ENCODE measurements at places on chromosomes 12 and 14. TPM values are rescaled to one million over a fixed set of nuclear protein-coding genes. Genes with fewer than 3 reads are reported as not detected.

- peak; percentile 93 for DNase-seq
These were observed 33.9 kb upstream of the RASSF8 start for GRCh38 chr12:25924491-25925001.

GRCh38 chr12:124678421-124678893 lies 111.0 kb upstream of the NCOR2 start:
- DNase-seq: no peak

DNA sequence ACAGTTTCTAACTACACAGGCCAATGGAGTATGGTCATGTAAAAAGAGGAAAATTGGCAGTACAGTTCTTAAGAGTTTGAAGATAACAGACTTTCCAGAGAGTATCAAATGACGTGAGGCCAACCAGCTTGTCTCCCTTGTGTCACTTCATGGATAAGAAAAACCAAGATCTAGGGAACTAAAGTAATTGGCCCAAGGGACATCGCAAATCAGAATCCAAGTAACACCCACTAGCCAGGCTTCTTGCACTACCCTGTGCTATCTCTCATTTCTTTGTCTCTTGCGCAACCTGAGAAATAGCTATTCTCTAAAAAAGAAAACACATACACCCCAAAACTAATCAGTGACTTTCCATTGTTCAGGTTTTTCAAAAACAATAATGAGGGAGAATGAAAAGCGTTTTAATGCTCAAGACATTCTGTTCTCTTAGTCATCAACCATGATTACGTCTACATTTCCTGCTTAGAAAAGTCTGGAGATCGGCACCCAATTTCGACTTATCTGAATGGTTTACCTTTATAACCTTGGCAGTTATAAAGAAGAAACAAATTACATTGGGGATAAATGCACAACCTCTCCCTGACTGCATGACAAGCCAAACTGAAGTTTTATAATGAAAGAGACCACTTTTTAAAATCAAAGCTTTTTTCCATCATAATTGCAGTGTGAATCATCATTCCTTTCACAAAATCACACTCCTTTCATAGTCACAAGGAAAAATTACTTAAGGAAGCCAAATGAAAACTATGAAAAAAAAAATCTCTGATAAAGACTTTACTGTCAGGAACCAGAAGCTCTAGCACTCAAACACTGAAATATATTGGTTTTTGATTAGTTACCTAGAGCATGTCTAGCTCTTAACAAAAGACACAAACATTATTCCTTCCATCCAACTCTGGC lies 42.1 kb downstream of the TMTC1 start:
- peak; percentile 89 for DNase-seq

DNA sequence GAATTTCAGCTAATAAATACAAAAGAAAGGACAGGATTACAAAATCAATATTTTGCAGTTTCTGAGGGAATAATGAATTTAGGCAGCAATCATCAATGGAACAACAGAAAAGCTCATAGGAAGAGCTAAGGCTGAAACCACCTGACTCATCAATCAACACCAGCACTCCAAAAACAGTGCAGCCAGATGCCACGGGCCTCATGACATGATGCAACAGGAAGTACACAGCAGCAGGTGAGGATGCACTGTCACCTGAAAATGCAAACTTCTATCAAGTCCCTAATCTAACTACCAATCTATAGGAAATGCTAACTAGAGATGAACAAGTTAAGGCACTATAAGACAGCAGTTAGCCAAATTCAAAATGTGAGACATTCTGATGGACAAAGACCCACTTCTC lies 21.7 kb downstream of the GNS start:
- no peak for DNase-seq

DNA sequence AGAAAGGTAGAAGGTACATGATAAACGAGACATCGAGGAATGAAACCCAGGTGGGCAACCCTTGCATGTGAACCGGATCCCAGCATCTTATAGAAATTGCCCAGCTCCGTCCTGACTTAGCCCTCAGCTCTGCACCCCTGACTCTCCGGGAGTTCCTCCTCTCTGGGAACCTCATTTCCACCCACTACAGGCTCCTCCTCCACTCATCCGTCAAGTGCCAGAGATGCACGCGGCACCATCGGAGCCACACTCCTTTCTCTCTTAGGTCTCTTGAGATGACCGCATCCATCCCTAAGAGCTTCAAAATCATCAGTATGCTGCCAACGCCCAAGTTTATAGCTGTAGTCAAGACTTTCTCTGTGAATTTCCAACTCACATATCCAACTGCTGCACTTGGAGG lies 84.7 kb downstream of the TTC7B start:
- DNase-seq: no peak

GRCh38 chr14:101713621-101714349 lies 47.7 kb upstream of the PPP2R5C start:
- DNase-seq: no peak

- DNase-seq: no peak
These were observed 278.3 kb downstream of the AKAP6 start for GRCh38 chr14:32607399-32607798.

GRCh38 chr14:96071561-96071960 lies 32.4 kb downstream of the C14orf132 start:
- DNase-seq: no peak

GRCh38 chr14:41758011-41758665 lies 151.5 kb downstream of the LRFN5 start:
- DNase-seq: no peak

GRCh38 chr12:91216871-91217270 lies 34.3 kb upstream of the DCN start:
- DNase-seq: no peak

DNA sequence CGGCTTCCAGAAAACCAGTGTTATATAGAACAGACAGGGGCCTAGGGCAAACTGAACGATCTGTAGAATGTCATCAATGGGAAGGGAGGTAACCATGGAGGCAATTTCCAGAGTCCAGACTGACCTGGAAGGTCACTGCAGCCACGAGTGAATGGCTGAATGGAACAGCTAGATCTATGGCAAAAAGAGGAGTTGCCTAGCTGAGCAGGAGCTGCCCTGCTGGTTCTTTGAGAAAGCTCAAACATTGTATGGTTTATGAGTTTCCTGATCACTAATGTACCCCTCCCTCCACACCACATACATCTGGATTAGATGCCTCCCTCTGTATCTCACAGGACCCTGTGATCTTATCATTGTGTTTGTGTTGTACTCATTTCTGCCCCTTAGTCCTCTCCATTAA lies 1.0 kb upstream of the RERG start:
- no peak for DNase-seq

GRCh38 chr12:47939009-47939601 lies 24.3 kb upstream of the TMEM106C start:
- DNase-seq: no peak

GRCh38 chr12:46933947-46934346 lies 108.2 kb upstream of the SLC38A4 start:
- DNase-seq: peak; percentile 71

- no peak for DNase-seq
These were observed 12.5 kb downstream of the PACS2 start for GRCh38 chr14:105326891-105327694.

DNA sequence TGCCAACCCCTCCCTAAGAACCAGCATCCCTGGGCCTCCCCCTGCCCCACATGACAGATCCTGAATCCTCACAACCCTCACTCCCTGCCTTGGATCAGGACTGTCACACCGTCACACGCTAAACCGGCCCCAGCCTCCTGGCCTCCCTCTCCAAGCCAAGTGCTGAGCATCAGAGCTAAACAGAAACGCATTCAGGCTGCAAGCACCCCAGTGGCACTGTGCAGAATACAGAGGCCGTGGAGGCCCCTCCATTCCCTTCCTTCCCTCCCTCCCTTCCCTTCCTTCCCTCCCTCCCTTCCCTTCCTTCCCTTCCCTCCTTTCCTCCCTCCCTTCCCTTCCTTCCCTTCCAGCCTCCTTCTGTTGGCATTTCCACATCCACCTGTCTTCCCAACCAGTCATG lies 12.6 kb downstream of the POLE start:
- DNase-seq: no peak

GRCh38 chr12:112480931-112481330 lies 62.2 kb downstream of the PTPN11 start:
- no peak for DNase-seq

- DNase-seq: no peak
These were observed 181.5 kb upstream of the ATP2B1 start for GRCh38 chr12:89890161-89890560.

- DNase-seq: peak; percentile 5
These were observed 162.9 kb downstream of the PCNX1 start for GRCh38 chr14:71070169-71070568.

GRCh38 chr12:50822082-50822481 lies 20.6 kb upstream of the TMPRSS12 start:
- no peak for DNase-seq

The JPH4 gene
- total RNA-seq: not detected

The IL23A gene
- total RNA-seq: not detected

The DIO3 gene
- total RNA-seq: not detected

The CLEC2A gene
- total RNA-seq: not detected

The DYNLL1 gene
- total RNA-seq: 469 TPM

The KCNC2 gene
- not detected for total RNA-seq

The TAS2R42 gene
- total RNA-seq: not detected

The CD69 gene
- 1.2 TPM for total RNA-seq

The CISTR gene
- not detected for total RNA-seq

The CCDC175 gene
- not detected for total RNA-seq

The TMEM63C gene
- total RNA-seq: not detected

Measured in endothelial cell of umbilical vein (primary cell).